NCI-H82 (cell line): ENCODE measurements at places on chromosomes 7 and 10.

- DNase-seq = peak; percentile 13
Measured at GRCh38 chr7:10720042-10720441, 253.6 kb upstream of the PHF14 start.

GRCh38 chr7:138980563-138981291 is 462 bp downstream of the KIAA1549 start:
- peak; percentile 47 for DNase-seq

GRCh38 chr7:94650147-94651051 is 5.5 kb downstream of the SGCE start:
- DNase-seq = no peak

- DNase-seq = no peak
Measured at GRCh38 chr7:141946796-141947195, at the start of gene CLEC5A. Gene CLEC5A (minus strand): TSS chr7:141946974. CDS start chr7:141946292, 682 bp downstream.

DNA sequence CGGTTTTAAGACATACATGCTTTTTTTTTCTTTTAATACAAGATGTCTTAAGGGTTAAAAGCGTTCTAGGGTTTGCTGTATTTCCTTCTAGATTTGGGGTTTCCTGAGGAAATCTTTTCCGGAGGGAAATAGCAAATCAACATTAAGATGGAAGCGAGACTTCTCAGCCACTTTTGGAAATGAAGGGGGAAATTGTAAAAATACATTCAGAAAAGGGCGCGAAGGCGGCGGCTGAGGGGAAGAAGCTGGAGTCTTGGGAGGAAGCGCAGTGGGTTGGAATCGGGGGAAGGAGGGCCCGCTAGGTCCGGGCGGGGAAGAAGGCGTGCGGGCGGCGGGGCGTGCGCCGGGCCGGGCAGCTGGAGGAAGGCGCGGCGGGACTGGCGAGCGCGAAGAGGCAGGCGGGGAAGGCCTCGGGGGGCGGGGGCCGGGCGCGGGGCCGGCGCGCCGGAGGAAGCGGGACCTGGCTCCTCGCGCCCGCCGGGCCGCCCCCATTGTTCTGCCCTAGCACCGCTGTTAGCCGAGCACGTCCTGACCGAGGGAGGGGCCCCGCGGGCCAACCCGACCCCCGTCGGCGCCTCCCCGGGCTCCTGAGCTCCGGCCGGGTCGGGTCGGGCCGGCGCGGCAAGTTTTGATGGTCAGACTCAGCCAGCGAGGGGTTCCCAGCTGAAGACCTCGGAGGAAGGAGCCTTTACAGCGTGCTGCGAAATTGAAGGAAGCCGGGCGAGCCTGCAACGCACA is 1.5 kb upstream of the SKIDA1 start:
- DNase-seq = peak; percentile 71

DNA sequence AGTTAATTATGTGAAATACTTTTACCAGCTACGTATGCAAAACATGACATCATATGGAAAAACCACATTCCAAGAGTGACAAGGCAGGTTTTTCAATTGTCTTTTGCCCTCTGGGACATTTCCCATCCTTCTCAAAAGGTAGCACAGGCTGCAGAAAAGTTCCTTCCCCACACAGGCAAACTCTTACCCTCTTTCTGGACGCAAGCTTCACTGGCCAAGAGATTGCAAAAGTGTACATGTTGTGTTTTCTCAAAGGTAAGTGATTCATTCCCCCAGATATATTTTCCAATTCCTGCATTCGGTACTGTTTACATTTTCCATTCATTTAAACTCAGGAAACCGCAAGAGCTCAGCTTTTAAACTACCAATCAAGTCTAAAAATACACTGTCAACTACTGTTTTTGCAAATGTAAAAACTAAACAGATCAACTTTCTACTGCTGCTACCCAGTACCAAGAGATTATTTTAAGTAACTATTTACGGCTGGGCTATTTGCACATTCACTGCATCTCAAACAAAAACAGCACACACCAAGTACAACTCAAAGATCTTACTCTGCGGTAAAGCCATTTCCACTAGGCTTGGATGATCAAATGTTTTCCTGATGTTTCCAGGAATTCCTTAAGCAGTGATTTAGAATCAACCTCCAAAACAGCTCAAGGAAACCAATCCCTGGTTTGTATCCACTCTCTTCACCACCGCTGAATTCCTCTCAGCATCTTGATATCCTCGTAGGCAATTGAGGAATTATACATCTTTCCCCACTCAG is 233.6 kb upstream of the CCDC6 start:
- DNase-seq = no peak

DNA sequence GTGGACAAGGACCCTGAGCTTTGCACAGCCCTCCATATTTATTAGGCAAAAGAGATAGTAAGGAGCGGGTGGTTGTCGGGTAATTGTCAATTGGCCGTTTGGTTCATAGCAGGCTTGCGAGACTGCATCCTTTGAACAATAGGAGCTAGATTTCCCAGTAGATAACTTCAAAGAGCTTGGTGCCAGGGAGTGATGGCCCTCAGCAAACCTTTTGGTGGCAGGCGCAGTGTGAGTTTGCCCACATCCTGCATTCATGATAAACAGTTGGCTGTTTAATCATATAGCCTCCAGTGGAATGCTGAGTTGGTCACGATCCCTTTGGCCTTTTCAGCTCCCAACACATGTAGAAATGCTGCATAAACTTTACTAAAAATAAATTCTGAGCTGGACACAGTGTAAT is 156.9 kb downstream of the AKR1D1 start:
- DNase-seq = no peak
